GM06990 (cell line): ENCODE measurements at places on chromosomes 7 and 10.

DNA sequence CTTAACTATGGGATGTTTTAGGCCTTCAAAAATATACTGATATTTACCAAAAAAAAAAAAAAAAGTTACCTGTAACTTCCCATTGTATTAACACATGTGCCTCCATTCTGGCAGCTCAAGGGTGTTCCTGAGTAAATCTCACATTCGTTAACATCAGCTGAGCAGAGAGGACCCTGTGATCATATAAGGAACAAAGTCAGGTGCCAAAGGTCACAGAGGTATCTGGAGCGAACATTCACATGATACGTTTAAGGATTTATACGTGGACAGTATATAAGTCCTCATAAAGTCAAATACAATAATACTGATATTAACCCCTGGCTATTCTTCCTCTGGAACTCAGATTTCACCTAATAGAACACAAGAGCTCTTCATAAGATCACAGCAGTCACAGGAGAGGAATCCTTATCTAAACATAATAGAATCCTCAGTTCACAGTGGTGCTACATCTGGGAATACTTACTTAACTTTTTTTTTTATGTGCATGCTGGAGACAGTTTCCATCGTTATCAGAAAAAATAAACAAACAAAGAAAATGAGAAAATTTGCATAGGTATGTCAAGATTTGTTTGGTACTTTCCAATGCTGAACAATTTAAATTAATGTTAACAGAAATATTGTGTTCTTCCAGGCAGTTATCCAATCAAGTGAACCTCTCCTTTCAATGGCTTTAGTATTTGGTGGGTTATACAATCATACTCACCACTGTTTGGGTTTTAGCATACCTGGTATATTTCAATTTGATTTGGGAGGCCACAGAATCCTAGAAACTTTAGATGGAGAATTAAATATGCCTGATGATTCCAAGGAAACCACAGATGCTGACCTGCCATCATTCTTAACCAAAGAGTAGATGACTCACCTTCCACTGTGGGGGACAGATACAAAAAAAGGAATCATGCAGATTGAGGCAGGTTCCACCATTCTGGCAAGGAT lies 6.6 kb downstream of the CUBN start:
- DNase-seq: no peak

DNA sequence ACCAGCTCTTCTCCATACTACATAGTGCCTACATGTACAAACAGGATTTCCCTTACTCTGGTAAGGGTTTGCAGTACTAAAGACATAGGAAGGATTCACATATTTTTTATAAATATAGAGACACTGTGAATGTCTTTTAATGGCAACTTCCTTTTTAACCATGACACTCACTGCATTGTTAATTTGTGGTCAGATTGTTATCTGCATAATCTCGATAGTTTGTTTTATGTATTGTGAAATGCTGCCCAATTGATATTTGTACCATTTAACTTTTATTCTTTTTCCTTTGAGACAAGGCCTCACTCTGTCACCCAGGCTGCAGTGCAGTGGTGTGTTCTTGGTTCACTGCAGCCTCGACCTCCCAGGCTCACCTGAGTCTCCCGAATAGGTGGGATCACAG lies 39.7 kb downstream of the SP8 start:
- no peak for DNase-seq

- no peak for DNase-seq
Observed at GRCh38 chr7:7757576-7757975, 39.2 kb upstream of the RPA3 start.

DNA sequence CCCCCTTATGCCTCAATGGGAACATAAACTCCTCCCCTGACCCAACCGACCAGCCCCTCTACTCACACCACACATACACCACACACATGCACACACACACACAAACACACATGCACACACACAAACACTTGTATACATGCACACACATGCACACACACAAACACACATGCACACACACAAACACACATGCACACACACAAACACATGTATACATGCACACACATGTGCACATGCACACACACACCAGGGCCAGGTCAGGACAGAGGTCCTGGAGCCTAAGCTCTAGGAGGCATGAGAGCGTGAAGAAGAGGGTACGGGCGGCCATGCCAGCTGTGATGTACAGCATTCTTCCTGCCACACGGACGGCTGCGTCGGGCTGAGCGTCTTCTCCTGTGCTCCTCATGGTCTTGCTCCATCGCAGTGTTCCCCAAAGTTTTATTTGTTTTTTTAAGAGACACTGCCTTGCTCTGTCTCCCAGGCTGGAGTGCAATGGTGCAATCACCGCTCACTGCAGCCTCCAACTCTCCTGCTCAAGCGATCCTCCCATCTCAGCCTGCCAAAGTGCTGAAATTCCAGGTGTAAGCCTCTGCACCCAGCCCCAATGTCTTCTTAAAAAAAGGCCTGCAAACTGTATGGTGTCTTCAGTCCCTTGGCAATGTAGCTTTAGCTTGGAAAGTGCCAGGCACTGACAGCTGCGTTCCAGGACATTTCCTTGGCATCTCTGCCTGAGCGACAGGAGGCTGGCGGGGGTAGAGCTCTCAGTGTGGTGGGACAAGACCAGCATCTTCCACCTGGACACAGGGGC lies 38.8 kb upstream of the INPP5A start:
- DNase-seq: no peak

- DNase-seq: peak; percentile 34
Observed at GRCh38 chr10:70575486-70575873, 27.1 kb downstream of the PRF1 start.

- no peak for DNase-seq
Observed at GRCh38 chr10:14124941-14125340, 205.8 kb downstream of the FRMD4A start.

DNA sequence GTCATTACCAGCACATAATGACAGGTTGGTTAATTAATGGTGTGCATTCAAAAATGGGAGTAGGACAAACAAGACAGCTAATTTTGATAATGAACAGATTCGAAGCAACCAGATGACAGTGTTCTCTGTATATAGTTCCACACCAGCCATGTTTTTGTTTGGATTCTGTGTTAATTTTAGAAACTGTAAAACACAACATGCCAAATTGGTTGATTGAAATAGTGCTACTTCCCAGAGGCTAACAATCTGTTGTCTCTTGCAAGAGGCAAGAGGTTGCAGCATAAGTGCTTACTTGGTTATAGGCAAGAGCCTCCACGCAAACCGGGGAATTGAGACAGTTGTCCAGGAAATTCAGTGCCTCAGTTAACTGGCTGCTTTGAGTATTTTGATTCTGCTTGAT lies 170.2 kb upstream of the HABP2 start:
- DNase-seq: no peak

GRCh38 chr7:48105045-48105444 lies 16.0 kb downstream of the UPP1 start:
- DNase-seq: no peak

GRCh38 chr10:30752481-30752881 lies 122.9 kb upstream of the LYZL2 start:
- DNase-seq: no peak

- DNase-seq: no peak
Observed at GRCh38 chr7:87036985-87037384, 22.5 kb downstream of the ELAPOR2 start.

GRCh38 chr7:129771928-129772479 lies 160.5 kb downstream of the NRF1 start:
- no peak for DNase-seq

- no peak for DNase-seq
Observed at GRCh38 chr10:109895095-109895818, 28.1 kb downstream of the XPNPEP1 start.

- peak; percentile 51 for DNase-seq
Observed at GRCh38 chr7:86978808-86979506, 80.5 kb downstream of the ELAPOR2 start.

- DNase-seq: no peak
Observed at GRCh38 chr7:111140091-111140865, 49.4 kb downstream of the LRRN3 start.

GRCh38 chr7:34041707-34042106 lies 136.4 kb downstream of the BMPER start:
- DNase-seq: no peak

GRCh38 chr10:484441-484924 lies 205.0 kb downstream of the DIP2C start:
- no peak for DNase-seq

DNA sequence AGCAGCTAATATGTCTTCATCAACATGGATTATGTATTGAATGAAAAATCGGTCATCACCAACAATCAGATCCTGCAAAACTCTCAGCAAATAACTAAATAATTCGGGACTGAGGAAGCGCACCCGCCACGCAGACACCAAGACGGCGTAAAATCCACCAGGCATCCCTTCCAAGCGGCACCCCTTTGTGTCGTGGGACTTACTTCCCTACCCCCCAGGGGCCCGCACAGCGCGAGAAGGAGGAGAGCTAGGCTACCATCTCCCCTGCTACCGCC lies 721 bp downstream of the ARL3 start:
- DNase-seq: no peak

- DNase-seq: peak; percentile 65
Observed at GRCh38 chr10:61943674-61944378, 42.3 kb downstream of the ARID5B start.

- no peak for DNase-seq
Observed at GRCh38 chr10:125213541-125214282, 53.3 kb upstream of the CTBP2 start.

- no peak for DNase-seq
Observed at GRCh38 chr10:43864656-43865055, 216.0 kb upstream of the ZNF32 start.

DNA sequence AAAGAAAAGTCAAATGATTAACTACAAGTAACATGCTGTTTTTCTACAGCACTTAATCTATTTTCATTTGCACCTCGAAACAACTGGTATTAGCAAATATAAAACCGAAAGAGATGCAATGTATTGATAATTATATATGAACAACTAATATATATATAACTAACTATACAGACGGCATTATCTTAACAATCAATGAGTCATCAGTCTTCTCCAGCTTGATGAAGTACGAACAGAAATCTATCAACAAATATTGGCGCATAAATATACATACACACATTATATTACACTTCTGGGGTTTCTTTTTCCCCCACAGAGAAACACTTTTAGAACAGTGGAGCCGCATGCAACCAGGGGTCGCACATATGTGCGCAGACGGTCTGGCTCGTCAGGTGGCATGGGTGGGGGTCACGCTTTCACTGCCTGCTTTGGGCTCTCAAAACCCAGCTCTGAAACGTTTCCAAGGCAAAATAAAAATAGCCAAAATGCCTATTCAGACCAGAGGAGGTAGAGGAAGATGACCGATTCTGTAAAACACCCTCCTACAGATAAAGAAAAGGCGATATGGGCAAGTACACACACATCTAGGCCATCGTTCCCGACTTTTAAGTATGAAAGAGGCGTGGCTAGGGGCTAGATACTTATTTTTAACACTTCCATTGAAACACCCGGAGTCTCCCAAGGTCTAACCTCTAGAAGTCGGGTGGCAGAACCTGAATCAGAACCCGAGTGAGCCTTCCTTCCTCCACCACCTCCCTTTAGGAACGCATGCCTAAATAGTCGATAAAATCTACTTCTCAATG lies 1.7 kb downstream of the ARHGAP12 start:
- DNase-seq: no peak

- DNase-seq: no peak
Observed at GRCh38 chr7:8923164-8923806, 489.9 kb downstream of the NXPH1 start.

- no peak for DNase-seq
Observed at GRCh38 chr7:25665374-25665773, 437.1 kb upstream of the NPVF start.

DNA sequence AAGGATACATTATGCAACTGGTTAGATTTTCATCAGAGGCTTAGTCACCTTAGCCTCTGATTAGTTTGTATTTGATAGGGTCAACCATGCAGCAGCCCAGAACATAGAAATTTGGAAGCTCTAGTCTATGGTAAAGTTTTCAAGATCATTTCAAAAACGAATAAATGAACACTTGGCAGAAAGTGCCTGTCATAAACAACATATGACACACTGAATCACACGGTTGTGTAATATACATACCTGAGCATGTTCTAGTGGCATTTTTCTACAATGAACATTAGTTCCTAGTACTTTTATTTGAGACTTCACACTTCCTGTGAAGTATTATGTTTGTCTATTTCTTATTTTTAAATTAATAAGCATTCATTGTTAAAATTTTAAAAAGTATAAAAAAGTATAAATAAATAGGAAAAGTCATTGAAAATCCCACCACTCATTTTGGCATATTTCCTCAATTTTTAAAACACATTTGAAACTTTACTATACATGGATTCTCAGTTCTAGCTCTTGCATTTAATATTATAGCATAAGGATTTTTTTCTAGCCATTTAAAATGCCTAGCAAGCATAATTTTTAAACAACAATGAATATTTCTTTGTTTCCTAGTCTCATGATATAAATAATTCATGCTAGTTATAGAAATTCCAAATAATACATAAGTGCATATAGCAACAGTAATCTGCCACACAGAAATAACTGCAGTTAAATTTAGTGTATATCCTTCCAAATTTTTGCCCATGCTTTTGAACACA lies 25.7 kb upstream of the PRPS1L1 start:
- DNase-seq: no peak

GRCh38 chr7:134954197-134955082 lies 31.9 kb upstream of the AGBL3 start:
- DNase-seq: no peak

DNA sequence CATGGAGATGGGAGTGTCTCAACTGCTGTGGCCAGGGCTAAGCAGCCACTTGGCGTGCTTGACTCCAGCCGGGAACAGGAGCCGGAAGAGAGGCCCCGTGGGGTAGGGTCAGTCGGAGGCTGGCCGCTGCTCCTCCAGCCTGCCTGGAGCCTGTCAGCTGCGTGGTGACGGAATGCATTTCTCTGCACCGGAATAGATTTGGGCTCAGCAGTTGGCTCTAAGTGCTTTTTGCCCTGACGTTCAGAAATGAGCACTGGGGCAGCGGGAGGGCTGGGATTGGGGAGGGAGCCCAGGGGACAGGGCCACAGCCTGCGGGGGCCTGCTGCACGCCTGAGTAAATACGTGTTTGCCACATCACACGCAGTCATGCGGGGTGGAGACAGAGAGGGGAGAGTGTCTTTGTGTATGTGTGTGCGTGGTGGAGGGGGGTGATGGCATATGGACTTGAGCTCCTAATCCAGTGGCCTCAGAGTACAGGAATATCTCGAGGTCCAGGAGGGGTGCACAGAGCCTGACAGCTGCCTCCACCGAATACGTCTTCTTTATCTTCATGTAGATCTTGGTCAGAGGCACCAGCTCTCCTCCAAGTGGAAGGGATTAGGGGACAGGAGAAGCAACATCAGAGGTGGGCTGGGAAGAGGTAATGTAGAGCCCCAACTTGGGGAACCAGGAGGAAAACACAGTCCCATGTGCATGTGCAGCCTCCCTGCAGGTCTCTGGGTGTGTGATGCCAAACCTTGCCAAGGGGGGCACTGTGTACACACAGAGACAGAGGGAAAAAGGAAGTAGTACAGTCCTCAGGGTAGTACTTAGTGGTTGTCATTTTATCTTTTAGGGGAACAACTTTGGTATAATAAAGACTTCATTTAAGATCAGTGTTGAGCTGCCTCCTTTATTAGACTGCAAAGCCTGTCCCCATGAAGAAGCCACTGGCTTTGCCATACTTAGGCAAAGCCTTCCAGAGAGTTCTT lies 151.4 kb downstream of the CDH23 start:
- no peak for DNase-seq
